H1 (cell line): ENCODE measurements at places on chromosomes 1 and 21. TPM values are rescaled to one million over a fixed set of nuclear protein-coding genes. Genes with fewer than 3 reads are reported as not detected.

OR2T5 gene
- total RNA-seq = not detected in 2 replicates

DNA sequence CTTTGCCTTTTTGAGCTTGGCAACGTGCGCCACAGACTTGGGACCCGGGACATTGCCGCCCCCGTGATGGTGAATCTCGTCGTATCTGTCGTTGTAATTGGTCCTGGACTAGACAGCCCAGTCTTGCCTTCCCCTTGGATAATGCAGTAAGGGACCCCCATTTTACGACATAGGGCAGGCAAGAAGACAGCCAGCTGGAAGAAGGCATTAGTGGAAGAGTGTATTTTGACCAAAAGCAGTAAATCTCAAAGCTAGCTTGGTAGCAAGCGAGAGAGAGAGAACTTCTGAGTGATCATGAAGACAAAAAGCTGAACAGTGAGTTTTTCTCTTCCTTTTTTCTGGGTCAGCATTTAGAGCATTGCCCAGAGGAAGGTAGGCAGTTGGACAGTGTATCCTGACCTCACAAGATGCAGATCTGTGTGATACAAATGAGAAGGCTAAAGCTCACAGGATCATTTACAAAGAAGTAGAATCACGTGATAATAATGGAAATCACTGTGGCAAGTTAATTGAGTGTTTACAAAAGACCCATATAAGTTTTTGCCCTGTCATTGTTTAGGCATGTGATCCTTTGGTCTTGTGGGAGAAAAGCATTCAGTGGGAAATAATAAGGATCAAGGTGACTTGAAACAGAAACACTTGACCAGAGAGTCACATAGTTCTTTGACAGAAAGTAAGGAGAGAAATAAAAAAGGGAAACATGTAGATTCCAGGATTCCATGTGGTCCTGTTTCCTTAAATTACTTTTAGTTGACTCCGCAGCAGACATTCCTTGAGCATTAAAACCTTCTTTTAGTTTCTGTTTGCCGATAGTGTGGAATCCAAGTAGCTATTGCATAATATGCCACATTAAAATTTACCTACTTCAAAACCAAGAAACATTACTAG, 66.3 kb downstream of the CNST start:
- no peak for DNase-seq
- no peak overlapping the region for H3K4me3 ChIP-seq
- 0 out of 2 replicates have a peak, but pooled peaks cover 5% of the 10 kb centered on the region for H3K36me3 ChIP-seq
- no peaks in the 10 kb centered on the region for H3K4me1 ChIP-seq

TNNT2 gene
- total RNA-seq = 21.0 and 22.6 TPM in 2 replicates

DNA sequence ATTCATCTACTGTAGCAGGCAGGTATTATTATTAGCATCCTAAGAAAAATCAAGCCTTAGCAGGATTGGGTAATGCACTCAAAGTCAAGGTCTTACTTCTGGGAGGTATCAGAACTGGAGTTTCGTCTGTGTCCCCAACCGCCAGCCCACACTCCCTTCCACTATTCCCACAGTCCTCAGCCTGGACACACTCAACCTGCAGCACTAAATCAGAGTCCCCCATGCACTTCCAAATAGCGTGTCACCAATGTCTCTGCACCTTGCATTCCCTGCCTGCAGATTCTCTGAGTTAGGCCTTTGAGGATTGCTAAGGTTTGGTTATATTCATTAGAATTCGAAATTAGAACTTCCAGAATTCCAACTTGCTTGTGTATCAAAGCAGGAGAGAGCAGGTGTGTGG, 3.9 kb downstream of the LYPD8 start:
- H3K27me3 ChIP-seq = no peaks in the 10 kb centered on the region
- H3K27ac ChIP-seq = no peak overlapping the region
- no peak for DNase-seq
- no peaks in the 10 kb centered on the region for H3K4me1 ChIP-seq
- H3K4me3 ChIP-seq = no peak overlapping the region
- H3K36me3 ChIP-seq = no peaks in the 10 kb centered on the region

- H3K36me3 ChIP-seq = no peaks in the 10 kb centered on the region
- H3K4me3 ChIP-seq = no peak overlapping the region
- H3K27ac ChIP-seq = no peak overlapping the region
- no peak for DNase-seq
- peaks cover 3% of the 10 kb centered on the region; the same call in 1 of the 2 replicates for H3K27me3 ChIP-seq
Observed at GRCh38 chr21:37558676-37559211, 192.2 kb downstream of the DYRK1A start.

STUM gene
- total RNA-seq = 1.2 and 1.3 TPM in 2 replicates

GRCh38 chr1:34470401-34470800, 284.4 kb upstream of the GJB5 start:
- peaks cover 6% of the 10 kb centered on the region for H3K4me1 ChIP-seq
- H3K4me3 ChIP-seq = no peak overlapping the region
- no peak overlapping the region for H3K27ac ChIP-seq

DNA sequence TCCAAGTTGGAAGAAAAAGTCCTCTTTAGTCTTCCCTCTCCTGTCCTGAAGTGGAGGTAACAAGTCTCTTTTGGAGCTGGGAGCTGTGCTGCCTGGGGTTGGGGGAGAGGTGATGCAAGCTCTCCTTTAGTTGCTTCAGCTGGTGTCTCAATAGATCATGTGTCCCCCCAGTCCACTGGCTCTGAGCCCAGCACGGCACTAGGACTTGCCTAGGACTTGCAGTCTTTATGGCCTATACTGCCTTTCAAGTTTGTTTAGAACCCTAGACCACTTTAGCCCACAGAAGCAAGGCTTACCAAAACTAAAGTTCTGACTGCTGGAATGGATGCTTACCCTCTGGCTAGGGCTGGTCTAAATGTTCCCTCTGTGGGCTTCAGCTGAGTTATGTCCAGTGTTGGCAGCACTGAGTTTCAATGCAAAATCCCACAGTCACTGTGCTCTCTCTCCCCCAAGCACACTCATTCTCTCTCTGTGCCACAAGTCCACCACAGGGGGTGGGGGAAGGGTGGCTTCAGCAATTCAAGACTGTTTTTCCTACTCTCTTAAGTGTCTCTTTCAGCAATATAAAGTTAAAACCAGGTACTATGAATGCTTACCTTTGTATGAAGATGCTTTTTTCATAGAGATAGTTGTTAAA, 185.0 kb downstream of the DNAH14 start:
- H3K27me3 ChIP-seq = no peaks in the 10 kb centered on the region
- no peak overlapping the region for H3K4me3 ChIP-seq
- no peaks in the 10 kb centered on the region for H3K4me1 ChIP-seq
- no peak for DNase-seq
- H3K36me3 ChIP-seq = no peaks in the 10 kb centered on the region
- no peak overlapping the region; the same call in 1 of the 2 replicates for H3K27ac ChIP-seq

GRCh38 chr1:28359592-28360239, 9.8 kb upstream of the PHACTR4 start:
- DNase-seq = peak; percentile 76
- no peaks in the 10 kb centered on the region for H3K27me3 ChIP-seq
- H3K4me1 ChIP-seq = no peaks in the 10 kb centered on the region

OR2L13 gene
- total RNA-seq = not detected in 2 replicates

- H3K4me3 ChIP-seq = peak overlapping the region; percentile 88
- H3K27me3 ChIP-seq = peaks cover 59% of the 10 kb centered on the region
- H3K4me1 ChIP-seq = peaks cover 7% of the 10 kb centered on the region; the same call in 1 of the 2 replicates
- no peak overlapping the region for H3K27ac ChIP-seq
- H3K36me3 ChIP-seq = no peaks in the 10 kb centered on the region
Observed at GRCh38 chr1:200042119-200042551, 14.6 kb downstream of the NR5A2 start.

DNA sequence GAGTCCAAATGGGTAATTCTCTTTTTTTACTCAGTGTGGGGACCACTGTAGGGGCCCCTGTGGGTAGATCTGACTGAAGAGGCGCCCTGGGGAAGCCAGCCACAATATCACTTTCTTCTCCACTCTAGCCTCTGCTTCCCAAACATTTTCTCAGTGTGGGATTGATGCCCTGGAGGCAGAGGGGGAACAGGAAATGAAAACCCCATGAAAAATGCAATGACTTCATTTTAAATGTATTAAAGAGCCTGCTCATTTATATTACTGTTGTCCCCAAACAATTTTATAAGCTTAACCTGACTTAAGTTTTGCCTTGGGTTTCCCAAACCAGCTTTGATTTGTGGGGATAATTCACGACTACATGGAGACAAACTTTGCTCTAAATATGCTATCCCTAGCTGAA, 181.9 kb downstream of the C1orf94 start:
- no peaks in the 10 kb centered on the region for H3K4me1 ChIP-seq
- no peak for DNase-seq
- H3K27me3 ChIP-seq = no peaks in the 10 kb centered on the region
- H3K36me3 ChIP-seq = no peaks in the 10 kb centered on the region

- no peak overlapping the region for H3K4me3 ChIP-seq
- no peak for DNase-seq
- H3K36me3 ChIP-seq = no peaks in the 10 kb centered on the region
Observed at GRCh38 chr1:183339556-183340167, 78.5 kb downstream of the NMNAT2 start.

DNA sequence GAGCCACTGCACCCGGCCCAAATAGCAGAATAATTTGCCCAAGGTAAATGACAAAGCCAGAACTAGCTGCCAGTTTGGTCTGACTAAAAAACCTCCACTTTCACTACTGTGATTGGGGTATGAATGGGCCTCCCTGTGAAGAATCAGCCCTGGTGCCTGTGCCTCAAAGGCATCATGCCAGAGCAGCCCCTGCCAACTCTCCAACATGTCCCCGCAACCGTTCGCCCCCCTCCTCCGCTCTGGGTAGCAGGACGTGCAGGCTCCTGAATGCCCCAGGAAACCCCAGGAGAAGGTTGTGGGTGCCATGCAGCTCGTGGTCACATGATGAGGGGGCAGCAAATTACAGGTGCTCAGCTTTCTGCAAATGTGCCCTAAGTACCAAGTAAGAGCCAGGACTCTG, 14.6 kb upstream of the CNTN2 start:
- no peak overlapping the region for H3K27ac ChIP-seq
- DNase-seq = no peak
- H3K4me1 ChIP-seq = peaks cover 11% of the 10 kb centered on the region
- no peaks in the 10 kb centered on the region for H3K27me3 ChIP-seq
- no peak overlapping the region for H3K4me3 ChIP-seq

DNA sequence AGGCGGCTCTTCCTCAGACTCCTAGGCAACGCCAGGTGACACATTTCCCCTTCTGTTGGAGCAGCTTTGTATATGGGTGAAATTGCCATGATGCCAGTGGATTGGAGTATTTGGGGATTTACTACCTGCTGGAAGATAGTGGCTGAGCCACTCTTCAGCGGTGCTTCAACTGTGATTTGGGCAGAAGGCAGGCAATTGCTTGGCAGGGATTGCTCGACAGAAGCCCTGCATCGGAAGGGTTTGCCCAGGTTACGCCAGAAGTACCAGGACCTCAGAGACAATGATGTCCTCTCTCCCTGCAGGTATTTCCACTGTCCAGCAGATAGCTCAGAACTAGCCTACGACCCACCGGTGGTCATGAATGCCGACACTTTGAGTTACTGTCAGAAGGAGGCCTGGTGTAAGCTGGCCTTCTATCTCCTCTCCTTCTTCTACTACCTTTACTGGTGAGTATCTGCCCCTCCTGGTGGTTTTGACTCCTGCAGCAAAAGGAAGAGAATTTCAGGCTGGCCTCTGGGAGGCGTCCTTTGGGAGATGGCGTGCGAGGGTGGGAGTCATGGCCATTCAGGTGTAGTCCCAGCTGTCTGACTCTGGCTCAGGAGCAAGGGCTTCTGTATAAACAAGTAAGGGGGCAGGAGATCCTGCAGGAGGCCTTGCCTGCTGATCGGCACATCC, 118.3 kb downstream of the CNIH3 start:
- H3K27me3 ChIP-seq = no peaks in the 10 kb centered on the region
- no peak for DNase-seq
- peaks cover 13% of the 10 kb centered on the region for H3K4me1 ChIP-seq
- no peak overlapping the region for H3K4me3 ChIP-seq
- H3K27ac ChIP-seq = no peak overlapping the region

GRCh38 chr1:159121526-159121925, 45.0 kb upstream of the AIM2 start:
- no peak overlapping the region for H3K27ac ChIP-seq
- no peaks in the 10 kb centered on the region for H3K27me3 ChIP-seq
- H3K4me1 ChIP-seq = no peaks in the 10 kb centered on the region
- H3K36me3 ChIP-seq = no peaks in the 10 kb centered on the region

- no peaks in the 10 kb centered on the region for H3K4me1 ChIP-seq
- no peak overlapping the region for H3K4me3 ChIP-seq
- H3K27ac ChIP-seq = no peak overlapping the region
- no peaks in the 10 kb centered on the region for H3K36me3 ChIP-seq
Observed at GRCh38 chr1:95263450-95263849, 29.4 kb downstream of the RWDD3 start.

SLAMF6 gene
- total RNA-seq = not detected in 2 replicates
